ENCODE measurements at places on chromosomes 12 and 14. TPM values are rescaled to one million over a fixed set of nuclear protein-coding genes. Genes with fewer than 3 reads are reported as not detected.

- DNase-seq: no peak
These were observed 11.3 kb downstream of the PPFIBP1 start for GRCh38 chr12:27535318-27535717.

- no peak for DNase-seq
These were observed 150.3 kb upstream of the PTPRQ start for GRCh38 chr12:80293759-80294158.

DNA sequence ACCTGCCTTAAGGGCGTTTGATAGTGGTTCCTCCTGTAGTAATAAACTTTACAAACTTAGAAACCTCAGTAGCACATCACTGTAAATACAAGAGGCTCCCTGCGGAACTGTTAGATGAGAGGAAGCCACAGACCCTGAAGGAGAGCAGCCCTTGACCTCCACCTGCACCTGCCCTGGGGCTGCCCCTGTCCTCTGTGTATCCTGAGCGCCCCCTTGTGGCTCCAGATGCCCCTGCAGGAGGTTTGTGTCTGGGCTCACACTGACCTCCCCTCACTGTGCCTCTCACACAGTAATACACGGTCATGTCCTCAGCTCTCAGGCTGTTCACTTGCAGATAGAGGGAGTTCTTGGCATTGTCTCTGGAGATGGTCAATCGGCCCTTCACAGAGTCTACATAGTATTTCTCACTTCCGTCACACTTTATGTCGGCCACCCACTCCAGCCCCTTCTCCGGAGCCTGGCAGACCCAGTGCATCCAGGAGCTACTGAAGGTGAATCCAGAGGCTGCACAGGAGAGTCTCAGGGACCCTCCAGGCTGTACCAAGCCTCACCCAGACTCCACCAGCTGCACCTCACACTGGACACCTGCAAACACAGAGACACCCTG, 1059.8 kb downstream of the TMEM121 start:
- DNase-seq: no peak

DNA sequence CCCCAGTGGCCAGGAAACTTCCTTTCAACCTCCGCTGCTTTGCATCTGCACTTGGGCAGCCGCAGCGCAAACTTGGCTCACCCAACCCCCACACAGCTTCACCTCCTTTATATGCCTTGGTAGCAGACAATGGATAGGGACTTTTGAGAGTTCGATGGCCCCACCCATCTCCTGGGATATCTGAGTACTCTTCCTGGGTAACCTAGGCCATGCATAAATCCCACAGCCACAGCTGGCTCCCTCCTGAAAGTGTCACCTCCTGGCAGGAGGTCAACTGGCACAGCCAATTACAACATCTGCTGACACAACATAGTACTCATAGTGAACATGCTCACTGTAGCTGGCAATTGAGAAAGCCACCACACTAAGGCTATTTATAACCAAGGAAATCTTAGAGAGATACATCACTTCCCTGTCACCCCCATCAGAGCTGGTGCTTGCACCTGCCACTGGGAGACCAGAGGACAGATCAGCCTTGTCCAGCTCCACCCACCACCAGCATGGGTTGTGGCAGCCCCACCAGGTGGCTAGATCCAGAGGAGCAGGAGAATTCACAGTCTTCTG, 410.0 kb downstream of the SYT1 start:
- DNase-seq: no peak

- no peak for DNase-seq
These were observed 575.3 kb downstream of the TMTC2 start for GRCh38 chr12:83261998-83262397.

DNA sequence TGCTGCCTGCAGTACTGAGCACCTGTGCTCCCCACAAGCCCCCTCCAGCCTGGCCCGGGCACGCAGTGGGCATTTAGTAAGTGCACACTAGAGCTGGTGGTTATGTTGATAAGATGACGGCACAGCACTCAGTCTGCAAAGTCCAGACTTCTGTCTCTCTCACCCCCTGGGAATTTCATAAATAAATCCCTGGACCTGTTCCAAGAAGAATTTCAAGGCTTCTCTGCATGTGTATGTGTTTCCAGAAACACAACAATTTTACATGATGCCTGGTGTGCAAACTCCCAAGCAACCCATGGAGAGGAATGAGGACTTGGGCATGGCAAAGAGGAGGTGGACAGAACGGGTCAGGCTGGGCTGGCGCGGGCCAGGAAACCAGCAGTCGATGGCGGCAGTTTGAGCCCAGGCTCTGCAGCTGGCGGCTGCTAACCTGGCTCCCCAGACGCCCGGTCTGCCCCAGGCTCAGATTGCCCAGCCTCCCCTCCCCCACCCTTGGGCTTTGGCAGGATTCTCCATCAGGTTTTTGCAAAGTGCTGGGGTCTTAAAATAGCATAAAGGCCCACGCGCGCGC, 10.4 kb upstream of the ACVR1B start:
- DNase-seq: no peak

- DNase-seq: no peak
These were observed 35.9 kb upstream of the JDP2 start for GRCh38 chr14:75391953-75392352.

DNA sequence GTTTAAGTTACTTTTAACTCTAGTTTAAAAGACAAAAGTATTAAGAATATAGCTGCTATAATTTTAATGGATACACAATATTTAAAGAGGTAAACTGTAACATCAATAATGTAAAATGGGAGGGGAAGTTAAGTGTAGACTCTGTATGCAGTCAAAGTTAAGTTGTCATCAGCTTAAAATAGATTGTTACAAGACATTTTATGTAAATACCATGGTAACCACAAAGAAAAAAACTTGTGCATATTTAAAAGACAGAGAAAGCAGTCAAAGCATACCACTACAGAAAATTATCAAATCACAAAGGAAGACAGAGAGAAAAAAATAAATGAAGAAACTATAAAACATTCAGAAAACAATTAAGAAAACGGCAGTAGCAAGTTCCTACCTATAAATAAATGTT, 73.3 kb downstream of the CEP128 start:
- no peak for DNase-seq

- DNase-seq: no peak
These were observed 170.7 kb upstream of the CDKN3 start for GRCh38 chr14:54226103-54226502.

DNA sequence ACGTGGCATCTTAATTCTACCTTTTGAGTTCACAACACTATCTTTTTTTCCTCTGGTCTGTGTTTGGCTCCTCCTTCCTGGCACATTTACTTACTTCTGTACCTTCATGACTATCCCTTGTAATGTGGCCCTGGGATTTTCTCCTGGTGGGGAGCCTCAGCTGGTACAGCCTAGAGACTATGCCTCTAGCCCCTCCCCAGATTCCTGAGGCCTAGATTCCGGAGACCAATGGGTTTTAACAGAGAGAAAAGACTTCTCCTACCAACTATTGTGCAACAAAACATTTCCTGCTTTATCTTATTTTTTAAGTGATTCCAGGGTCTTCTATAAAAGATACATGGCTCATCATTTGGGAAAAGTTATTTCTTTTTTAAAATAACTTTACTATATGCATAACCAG, 216.2 kb upstream of the KRR1 start:
- DNase-seq: no peak

GRCh38 chr12:132529906-132530305, 40.0 kb downstream of the FBRSL1 start:
- DNase-seq: no peak

- no peak for DNase-seq
These were observed 75.9 kb downstream of the CCDC88C start for GRCh38 chr14:91341751-91342154.

DNA sequence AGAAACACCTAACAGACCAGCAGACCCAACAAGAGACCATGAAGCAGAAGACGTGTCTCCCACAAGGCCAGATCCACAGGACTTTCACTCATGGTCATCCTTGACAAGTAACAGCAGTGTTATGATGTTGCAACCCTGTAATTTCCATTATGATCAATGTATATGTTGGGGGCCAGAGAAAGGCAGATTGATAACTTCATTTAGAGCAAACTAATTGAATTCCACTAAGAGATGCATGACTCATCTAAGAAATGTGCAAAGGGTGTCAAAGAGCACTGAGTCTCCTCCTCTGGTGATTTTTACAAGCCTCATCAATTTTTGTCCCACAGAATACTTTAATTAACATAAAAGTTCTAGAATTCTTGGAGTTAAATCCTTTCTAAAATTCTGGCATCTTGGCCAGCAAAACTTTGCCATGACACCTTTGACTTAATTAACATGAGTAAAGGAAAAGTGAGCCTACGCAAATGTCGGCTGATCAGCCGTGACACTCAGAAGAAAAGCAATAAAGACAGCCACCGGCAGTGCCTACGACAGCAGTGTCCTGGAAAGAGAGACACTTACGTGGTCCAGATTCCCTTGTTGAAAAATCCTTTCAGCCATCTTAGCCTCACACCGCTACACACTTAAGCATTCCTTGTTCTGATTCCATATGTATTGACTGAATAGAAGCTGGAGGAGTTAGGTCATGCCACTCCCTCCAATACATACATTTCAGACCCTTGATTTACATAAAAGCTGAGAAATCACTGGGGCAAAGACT, 370.2 kb upstream of the CCDC196 start:
- no peak for DNase-seq

- DNase-seq: no peak
These were observed 94.5 kb downstream of the PLXNC1 start for GRCh38 chr12:94242901-94243300.

GRCh38 chr14:99065551-99065950, 206.4 kb downstream of the BCL11B start:
- DNase-seq: no peak

DNA sequence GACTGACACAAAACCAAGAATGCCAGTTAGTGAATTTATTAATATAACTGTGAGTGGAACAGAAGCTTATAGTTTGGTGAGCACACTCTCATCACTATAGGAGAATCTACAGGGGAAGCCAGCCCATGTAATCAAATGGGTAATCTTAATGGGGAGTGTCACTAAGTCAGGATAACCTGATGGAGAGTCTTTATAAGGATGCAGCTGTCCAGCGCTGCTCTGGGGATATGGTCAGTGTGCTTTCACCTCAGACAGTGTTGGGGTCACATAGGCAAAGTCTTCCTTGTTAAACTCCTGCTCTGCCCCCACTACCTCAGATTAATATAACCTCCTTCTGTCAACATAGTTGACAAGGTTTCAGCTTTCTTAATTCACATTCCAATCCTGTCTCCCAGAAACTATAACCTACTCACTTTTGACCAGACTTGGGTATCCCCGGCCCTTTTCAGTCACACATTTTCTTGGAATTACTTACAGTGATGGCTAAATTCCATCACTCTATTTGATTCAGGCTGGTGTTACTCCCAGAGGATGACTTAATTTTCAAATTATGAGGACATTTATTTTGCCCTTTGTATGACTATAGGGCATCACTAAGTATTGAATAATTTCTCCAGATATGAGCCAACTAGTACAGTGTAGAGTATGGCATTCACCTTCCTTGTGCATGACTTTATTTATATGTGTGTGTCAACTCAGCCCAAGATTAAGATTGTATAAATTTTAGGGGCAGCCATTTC, 13.2 kb downstream of the STK38L start:
- no peak for DNase-seq

GRCh38 chr12:69440016-69440415, 30.2 kb upstream of the FRS2 start:
- DNase-seq: no peak

DNA sequence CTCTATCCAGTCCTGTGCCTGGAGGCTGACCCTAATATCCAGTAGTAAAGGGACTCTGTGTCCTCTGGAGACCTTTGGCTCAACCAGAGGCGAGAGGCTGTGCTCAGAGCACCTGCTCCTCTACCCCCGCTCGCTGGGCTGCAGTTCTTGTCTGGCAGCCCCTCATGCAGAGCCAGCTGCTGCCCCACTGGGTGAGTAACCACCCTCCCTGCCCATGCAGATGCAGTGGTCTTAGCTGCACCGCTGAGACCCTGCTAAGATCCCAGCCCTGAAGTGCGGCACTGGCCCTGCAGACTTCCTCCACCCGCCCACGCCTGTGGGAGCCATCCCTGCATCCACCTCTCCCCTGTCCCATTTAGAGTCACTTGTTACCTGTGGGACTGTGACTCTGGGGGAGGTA, 347.5 kb upstream of the SFSWAP start:
- DNase-seq: no peak

DNA sequence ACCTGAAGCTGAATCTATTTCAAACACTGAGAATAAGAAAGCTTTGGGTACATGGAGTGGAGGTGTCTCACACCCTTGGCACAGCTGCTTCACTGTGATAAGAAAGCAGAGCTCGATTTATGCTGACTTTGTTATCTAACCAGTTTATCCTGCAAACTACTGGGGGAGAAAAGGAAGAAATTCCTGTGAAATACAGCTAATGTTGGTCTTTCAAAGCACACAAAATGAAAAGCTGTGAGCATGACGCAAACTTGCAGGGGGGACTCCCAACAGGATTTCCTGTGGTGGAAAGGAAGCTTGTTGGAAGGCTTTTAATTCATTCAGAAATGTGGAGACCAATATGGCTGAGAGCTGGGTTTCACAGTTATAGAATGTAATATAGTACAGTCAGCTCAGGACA, 53.4 kb downstream of the SRGAP1 start:
- DNase-seq: no peak

DNA sequence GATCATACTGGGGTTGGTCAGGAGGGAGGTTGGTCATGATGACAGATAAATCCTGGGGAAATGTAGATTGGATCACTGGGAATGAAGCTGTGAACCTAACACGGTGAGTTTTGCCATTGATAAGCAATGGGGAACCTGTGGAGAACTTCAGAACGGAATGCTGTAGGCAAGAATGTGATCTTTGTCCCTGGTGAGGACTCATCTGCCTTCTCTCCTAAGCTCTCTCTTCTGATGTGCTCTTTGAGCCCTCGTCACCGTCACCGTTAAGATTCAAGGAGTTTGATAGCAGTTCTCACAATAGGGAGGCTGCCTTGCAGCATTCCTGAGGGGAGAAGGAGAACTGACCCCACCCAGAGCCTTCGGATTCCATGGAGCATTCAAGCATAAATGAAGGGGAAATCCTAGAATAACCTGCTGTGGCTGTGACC, 217.6 kb downstream of the ANO6 start:
- no peak for DNase-seq

- DNase-seq: no peak
These were observed 24.7 kb downstream of the CCDC85C start for GRCh38 chr14:99579120-99579836.

GRCh38 chr12:14995583-14996425, 23.0 kb downstream of the PDE6H start:
- DNase-seq: no peak

- DNase-seq: peak; percentile 24
These were observed 1482.5 kb upstream of the TMEM132C start for GRCh38 chr12:126784328-126784921.

DNA sequence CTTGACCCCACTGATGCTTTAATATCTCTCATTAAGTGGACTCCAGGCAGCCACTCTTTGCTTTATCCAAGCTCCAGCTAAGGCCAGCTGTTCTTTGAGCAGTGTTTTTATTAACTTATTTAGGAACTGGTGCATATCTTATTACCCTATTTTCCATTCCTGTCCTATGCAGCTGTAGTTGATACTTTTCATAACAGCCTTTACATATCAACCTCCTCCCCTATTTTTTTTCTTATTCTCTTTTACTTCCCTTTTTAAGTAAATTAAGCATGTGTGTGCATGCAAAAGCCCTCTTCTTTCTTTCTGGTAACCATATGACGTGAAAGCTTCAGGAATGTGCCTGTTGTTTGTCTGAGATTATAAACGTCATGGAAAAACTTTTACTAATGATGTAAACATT, 121.2 kb downstream of the PTPRQ start:
- DNase-seq: no peak

Gene PPP1R1A
- 25.7 TPM for total RNA-seq

Gene AEBP2
- 66.9 TPM for total RNA-seq

Gene ZBTB42
- 0.77 TPM for total RNA-seq

Gene CCDC196
- total RNA-seq: not detected

Gene SLC5A8
- 0.15 TPM for total RNA-seq

Gene SMCO2
- 0.54 TPM for total RNA-seq

Gene CCDC38
- total RNA-seq: not detected

Gene KCNK10
- 14.8 TPM for total RNA-seq

Gene MMAB
- 35.4 TPM for total RNA-seq

Gene RIPK3
- 0.96 TPM for total RNA-seq

Measured in dorsolateral prefrontal cortex (tissue), 122 donors.